Inflammatory macrophage (primary cell): ENCODE measurements at places on chromosomes 3 and 15.
A peak's percentile ranks its signal among the peaks of the same experiment; 100 is the strongest.

GRCh38 chr15:88104357-88104756 lies 152.2 kb downstream of the NTRK3 start:
- DNase-seq = no peak

DNA sequence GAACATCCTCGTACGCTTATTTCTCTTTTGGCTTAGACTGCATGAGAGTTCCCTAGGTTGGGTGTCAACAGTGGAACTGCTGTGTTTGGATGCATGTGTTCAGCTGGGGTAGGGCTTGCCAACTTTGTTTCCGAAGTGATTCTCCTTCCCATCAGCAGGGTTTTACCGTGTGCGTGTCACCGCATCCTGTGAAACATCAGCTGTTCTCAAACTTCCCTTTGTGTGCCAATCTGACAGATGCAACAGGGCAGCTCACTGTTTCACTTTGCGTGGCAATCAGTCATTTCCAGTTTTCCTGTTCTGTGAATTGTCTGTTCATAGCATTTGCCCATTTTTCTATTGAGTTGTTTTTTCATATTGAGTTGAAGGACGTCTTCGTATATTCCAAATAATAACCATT lies 218.8 kb downstream of the VPS13C start:
- DNase-seq = peak; percentile 30

DNA sequence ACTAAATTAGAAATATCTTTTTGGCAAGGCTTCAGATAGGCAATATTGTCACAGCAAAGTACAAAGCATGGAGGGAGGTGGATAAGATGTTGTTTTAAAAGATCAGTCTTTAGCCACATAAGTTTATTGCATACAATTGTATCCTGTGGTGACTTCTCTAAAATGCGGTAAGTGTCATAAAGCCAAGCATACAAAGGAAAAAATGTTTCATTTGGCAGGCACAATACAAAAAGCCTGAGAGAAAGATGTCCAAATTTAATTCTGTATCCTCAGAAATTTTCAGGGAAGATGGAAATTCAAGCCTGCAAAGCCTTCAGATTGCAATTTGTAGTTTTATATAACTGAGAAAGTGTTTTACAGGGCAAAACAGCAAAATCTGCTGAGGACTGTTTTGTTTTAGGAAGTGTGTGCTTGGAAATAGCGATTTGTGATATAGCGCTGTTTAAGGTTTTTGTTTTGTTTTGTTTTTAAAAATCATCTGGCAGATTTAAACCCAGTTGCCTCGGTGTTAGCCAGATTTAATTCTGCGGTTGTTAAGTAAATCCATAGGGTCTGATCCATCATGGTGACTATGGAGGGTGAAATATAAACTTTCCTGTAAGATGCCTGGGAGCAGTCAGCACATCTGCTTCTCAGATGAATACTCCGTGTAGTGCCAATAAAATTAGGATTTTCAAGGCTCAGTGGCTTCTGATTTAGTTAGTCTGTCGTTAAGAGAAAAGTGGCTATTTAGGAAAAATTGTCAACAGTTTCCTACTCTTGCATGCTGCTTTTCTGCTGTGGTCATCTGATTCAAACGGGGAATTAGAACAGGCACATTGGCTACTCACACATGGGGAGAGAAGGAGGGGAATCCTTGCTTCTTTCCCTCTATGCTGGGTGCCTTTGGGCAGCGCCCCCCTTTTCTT lies 8.0 kb downstream of the KAT2B start:
- DNase-seq = no peak

GRCh38 chr3:72274493-72275330 lies 489.8 kb upstream of the PROK2 start:
- peak; percentile 89 for DNase-seq

DNA sequence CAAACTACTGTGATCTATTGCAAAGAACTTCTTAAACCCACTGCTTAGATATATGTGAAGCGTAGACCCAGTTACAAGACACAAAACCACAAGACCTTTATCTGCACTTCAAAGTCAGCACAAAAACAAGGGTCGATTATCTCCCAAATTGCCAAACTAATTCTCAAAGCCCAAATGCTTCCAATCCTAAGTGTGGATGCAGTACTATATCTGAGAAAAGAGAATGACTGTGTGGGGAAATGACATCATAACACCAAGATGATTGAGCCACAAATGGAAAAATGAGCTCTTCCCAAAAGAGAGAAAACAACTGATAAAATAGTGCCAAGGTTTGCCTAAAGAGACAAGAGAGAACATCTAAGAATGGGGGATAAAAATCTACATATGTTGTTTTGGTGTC lies 86.2 kb downstream of the MEIS2 start:
- no peak for DNase-seq

- DNase-seq = no peak
Measured at GRCh38 chr3:172908771-172909270, 158.3 kb downstream of the ECT2 start.
